ENCODE measurements at places on chromosomes 1 and 21. TPM values are rescaled to one million over a fixed set of nuclear protein-coding genes. Genes with fewer than 3 reads are reported as not detected.

DNA sequence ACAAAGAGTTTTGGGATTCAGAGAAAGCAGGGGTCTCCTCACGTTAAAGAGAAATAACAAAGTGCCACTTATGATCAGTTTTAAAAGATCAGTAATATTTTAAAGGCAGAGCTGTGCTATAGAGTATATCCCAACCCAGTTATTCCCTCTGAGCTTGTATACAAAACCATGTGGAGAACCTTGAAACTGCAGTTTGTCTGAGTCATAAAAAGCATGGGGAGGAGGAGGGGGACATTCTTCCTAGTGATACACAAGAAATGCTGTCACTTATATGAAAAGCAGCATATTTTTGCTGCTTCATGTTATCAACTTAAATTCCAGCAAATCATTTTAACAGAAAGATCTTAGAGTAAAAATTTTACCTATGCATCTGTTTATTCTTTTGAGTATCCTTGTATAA is 244.5 kb downstream of the GPR52 start:
- no peaks in the 10 kb centered on the region for H3K4me1 ChIP-seq
- no peak overlapping the region for H3K27ac ChIP-seq
- no peak for DNase-seq
- H3K4me3 ChIP-seq, result no peak overlapping the region
- no peaks in the 10 kb centered on the region for H3K27me3 ChIP-seq
- no peaks in the 10 kb centered on the region for H3K36me3 ChIP-seq

GRCh38 chr1:217333939-217334338 is 297.0 kb downstream of the GPATCH2 start:
- no peak overlapping the region for H3K27ac ChIP-seq
- no peaks in the 10 kb centered on the region for H3K27me3 ChIP-seq
- no peaks in the 10 kb centered on the region for H3K4me1 ChIP-seq
- H3K36me3 ChIP-seq, result no peaks in the 10 kb centered on the region
- no peak for DNase-seq

Gene CLCA4
- not detected for total RNA-seq

Gene LCE3E
- not detected for total RNA-seq

Gene PAQR6
- 6.2 TPM for total RNA-seq

GRCh38 chr1:214124915-214125314 is 137.1 kb downstream of the PROX1 start:
- no peak overlapping the region for H3K4me3 ChIP-seq
- no peaks in the 10 kb centered on the region for H3K36me3 ChIP-seq
- H3K4me1 ChIP-seq, result peaks cover 3% of the 10 kb centered on the region
- no peaks in the 10 kb centered on the region for H3K27me3 ChIP-seq
- no peak overlapping the region for H3K27ac ChIP-seq

DNA sequence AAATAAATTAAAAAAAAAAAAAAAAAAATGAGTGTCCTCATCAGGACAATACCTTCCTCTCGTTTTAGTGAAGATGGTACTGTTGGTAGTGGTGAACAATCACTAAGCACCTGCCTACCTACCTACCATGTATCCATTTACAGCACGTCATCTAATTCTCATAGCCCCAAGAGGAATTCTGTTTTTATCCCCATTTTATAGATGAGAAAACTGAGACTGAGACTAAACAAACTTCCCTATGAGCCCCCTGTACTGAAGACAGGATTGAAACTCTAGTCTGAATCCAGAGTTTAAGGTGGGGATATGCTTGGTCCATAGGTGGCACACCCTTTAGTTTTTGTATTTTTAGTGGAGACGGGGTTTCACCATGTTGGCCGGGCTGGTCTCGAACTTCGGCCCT is 17.3 kb upstream of the THEMIS2 start:
- no peaks in the 10 kb centered on the region for H3K27me3 ChIP-seq
- DNase-seq, result no peak
- H3K4me1 ChIP-seq, result peaks cover 8% of the 10 kb centered on the region

- H3K36me3 ChIP-seq, result no peaks in the 10 kb centered on the region
- peak overlapping the region; percentile 89 for H3K4me3 ChIP-seq
- peaks cover 38% of the 10 kb centered on the region for H3K4me1 ChIP-seq
- no peaks in the 10 kb centered on the region for H3K27me3 ChIP-seq
- DNase-seq, result no peak
Observed at GRCh38 chr1:35932158-35932636, 1.3 kb downstream of the AGO3 start.

- no peaks in the 10 kb centered on the region for H3K4me1 ChIP-seq
- no peak overlapping the region for H3K4me3 ChIP-seq
Observed at GRCh38 chr1:218611916-218612585, 266.9 kb downstream of the TGFB2 start.

GRCh38 chr1:6775261-6776043 is 9.8 kb upstream of the CAMTA1 start:
- peaks cover 10% of the 10 kb centered on the region for H3K27me3 ChIP-seq
- no peak for DNase-seq
- no peaks in the 10 kb centered on the region for H3K36me3 ChIP-seq
- H3K4me3 ChIP-seq, result no peak overlapping the region

GRCh38 chr1:71634159-71634558 is 553.3 kb upstream of the ZRANB2 start:
- no peaks in the 10 kb centered on the region for H3K27me3 ChIP-seq
- no peaks in the 10 kb centered on the region for H3K36me3 ChIP-seq
- H3K4me1 ChIP-seq, result no peaks in the 10 kb centered on the region
- no peak overlapping the region for H3K27ac ChIP-seq

Gene SLC30A1
- 9.6 TPM for total RNA-seq

- H3K4me1 ChIP-seq, result peaks cover 8% of the 10 kb centered on the region
- H3K27ac ChIP-seq, result no peak overlapping the region
- no peaks in the 10 kb centered on the region for H3K36me3 ChIP-seq
- peaks cover 6% of the 10 kb centered on the region for H3K27me3 ChIP-seq
Observed at GRCh38 chr1:160167056-160167455, 15.7 kb downstream of the ATP1A4 start.

Gene TPTE
- total RNA-seq, result not detected

DNA sequence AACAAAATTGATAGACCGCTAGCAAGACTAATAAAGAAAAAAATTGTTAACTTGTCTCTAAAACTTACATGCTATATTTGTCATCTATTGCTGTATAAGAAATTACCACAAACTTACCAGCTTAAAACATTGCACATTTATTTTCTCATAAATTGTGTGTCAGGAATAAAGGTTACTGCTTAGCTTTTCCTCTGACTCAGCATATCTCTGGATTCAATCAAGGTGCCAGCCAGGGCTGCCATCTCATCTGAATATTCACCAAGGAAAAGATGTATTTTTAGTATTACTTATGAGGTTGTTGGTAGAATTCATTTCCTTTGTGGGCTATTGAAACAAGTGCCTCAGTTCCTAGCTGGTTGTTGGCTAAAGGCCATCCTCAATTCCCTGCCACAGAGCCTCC is 912.6 kb upstream of the NEGR1 start:
- H3K4me1 ChIP-seq, result no peaks in the 10 kb centered on the region
- no peaks in the 10 kb centered on the region for H3K36me3 ChIP-seq
- no peaks in the 10 kb centered on the region for H3K27me3 ChIP-seq
- no peak overlapping the region for H3K4me3 ChIP-seq
- H3K27ac ChIP-seq, result no peak overlapping the region

GRCh38 chr1:205517763-205518162 is 13.3 kb downstream of the CDK18 start:
- DNase-seq, result no peak
- no peaks in the 10 kb centered on the region for H3K27me3 ChIP-seq
- no peak overlapping the region for H3K4me3 ChIP-seq
- no peaks in the 10 kb centered on the region for H3K36me3 ChIP-seq
- H3K4me1 ChIP-seq, result no peaks in the 10 kb centered on the region

DNA sequence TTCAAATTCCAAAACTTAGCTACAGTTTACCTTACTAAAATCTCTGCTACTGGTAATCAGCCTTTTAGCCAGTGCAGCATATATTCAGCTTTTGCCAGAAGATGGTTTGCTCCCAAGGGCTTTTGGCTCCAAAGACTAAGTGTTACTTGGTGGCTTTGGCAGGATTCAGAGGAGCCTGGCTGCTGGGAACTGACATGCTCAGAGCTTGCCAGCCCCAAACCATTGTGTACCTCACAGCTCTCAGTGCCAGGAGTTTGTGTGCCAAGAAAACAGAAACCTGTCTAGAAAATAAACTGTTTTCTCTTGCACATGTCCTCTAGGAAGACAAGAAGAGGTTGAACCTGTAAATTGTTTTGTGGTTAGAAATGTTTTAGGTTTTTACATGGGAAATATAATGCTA is 315.9 kb downstream of the ST6GALNAC3 start:
- no peaks in the 10 kb centered on the region for H3K4me1 ChIP-seq
- no peak for DNase-seq
- H3K27ac ChIP-seq, result no peak overlapping the region
- H3K4me3 ChIP-seq, result no peak overlapping the region
- no peaks in the 10 kb centered on the region for H3K27me3 ChIP-seq
- H3K36me3 ChIP-seq, result no peaks in the 10 kb centered on the region

DNA sequence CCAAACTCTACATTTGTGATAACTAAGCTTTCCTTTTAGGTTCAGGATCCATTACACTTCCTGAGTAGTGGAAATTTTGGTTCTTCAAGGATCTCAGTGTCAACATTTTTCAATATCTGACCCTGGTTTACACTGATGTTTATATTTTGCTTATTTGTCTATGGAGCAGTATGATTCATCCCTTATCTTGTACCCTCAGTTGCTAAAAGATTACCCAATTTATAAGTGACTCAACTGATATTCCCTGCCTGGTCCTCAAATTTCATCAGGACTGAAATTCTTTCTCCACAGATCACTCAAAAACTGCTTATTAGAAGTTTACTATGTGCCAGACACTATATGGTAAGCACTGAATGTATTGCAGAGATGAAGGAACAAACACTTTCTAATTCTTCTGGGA is 139.1 kb upstream of the CHRM3 start:
- H3K27ac ChIP-seq, result no peak overlapping the region
- H3K4me1 ChIP-seq, result no peaks in the 10 kb centered on the region
- H3K27me3 ChIP-seq, result no peaks in the 10 kb centered on the region
- no peak for DNase-seq
- no peak overlapping the region for H3K4me3 ChIP-seq

Gene PTPRF
- total RNA-seq, result 0.42 TPM

GRCh38 chr21:46428987-46429710 is 29.5 kb upstream of the DIP2A start:
- no peak for DNase-seq
- no peak overlapping the region for H3K27ac ChIP-seq
- H3K4me3 ChIP-seq, result no peak overlapping the region
- H3K27me3 ChIP-seq, result no peaks in the 10 kb centered on the region
- H3K36me3 ChIP-seq, result peaks cover 30% of the 10 kb centered on the region
- H3K4me1 ChIP-seq, result peaks cover 11% of the 10 kb centered on the region

Gene RGS16
- 1.9 TPM for total RNA-seq

- peaks cover 60% of the 10 kb centered on the region for H3K36me3 ChIP-seq
- H3K4me3 ChIP-seq, result peak within 1 kb of the TSS; percentile 71
- peak within 1 kb of the TSS; percentile 100 for H3K27ac ChIP-seq
- no peaks in the 10 kb centered on the region for H3K27me3 ChIP-seq
Observed at GRCh38 chr1:44808063-44808937, at the start of gene BTBD19. BTBD19 (plus strand) TSS chr1:44808523; CDS start chr1:44808821, 298 bp downstream.

Gene NCMAP
- not detected for total RNA-seq

Gene RYR2
- not detected for total RNA-seq

DNA sequence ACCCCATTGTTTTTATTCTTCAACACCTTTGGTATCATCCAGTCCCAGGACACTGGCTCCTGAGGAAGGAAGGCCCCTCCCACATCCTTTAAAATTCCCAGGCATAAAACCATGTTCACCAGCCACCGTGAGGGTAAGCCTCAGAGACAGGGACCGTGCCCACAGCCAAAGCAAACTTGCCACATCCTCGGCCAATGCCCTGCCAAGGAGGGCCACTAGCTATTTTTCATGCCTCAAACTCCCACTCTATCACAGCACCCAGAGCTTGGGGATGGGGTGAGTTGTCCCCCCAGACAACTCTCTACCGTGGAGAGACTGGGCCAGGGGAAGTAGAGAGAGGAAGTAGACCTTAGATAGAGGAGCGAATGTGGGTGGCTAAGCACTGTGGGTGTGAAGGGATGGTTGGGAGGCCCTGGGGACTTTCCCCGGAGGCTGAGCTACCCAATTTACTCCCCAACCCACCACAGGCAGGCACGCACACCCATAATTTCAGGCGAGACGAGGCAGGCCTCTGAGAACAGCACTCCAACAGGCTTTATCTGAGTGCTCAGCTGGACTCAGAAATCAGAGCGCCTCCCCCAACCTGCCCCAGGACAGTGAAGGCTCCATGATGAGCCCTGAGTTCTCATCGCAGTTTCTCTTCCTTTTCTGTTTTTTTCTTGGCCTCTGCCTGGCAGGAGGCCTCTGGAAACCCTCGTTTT is 15.9 kb upstream of the BTG2 start:
- DNase-seq, result peak; percentile 92
- peak overlapping the region; percentile 67 for H3K4me3 ChIP-seq
- no peaks in the 10 kb centered on the region for H3K36me3 ChIP-seq
- peak overlapping the region; percentile 99 for H3K27ac ChIP-seq

Gene FCRL4
- total RNA-seq, result not detected

- no peak overlapping the region for H3K4me3 ChIP-seq
- H3K27ac ChIP-seq, result no peak overlapping the region
- H3K27me3 ChIP-seq, result no peaks in the 10 kb centered on the region
- H3K4me1 ChIP-seq, result peaks cover 80% of the 10 kb centered on the region
- DNase-seq, result no peak
Observed at GRCh38 chr1:167635156-167635648, 5.2 kb downstream of the RCSD1 start.

Gene CHIA
- total RNA-seq, result not detected

Gene KIAA0040
- 67.1 TPM for total RNA-seq

GRCh38 chr1:93516164-93516563 is 68.2 kb downstream of the FNBP1L start:
- H3K27me3 ChIP-seq, result peaks cover 4% of the 10 kb centered on the region
- no peak for DNase-seq
- H3K27ac ChIP-seq, result no peak overlapping the region
- H3K36me3 ChIP-seq, result no peaks in the 10 kb centered on the region

GRCh38 chr1:26472901-26473845 is 933 bp downstream of the HMGN2 start:
- H3K36me3 ChIP-seq, result peaks cover 65% of the 10 kb centered on the region
- peak overlapping the region; percentile 78 for H3K27ac ChIP-seq
- H3K4me1 ChIP-seq, result peaks cover 56% of the 10 kb centered on the region

Gene CHI3L1
- total RNA-seq, result not detected

All from activated CD4-positive, alpha-beta T cell treated with anti-CD3 and anti-CD28 coated beads, Interleukin-2, amount 10 ng/mL, durations not matched to agents 7 days and 5 days (primary cell).